ENCODE measurements at places on chromosomes 16 and 17. TPM values are rescaled to one million over a fixed set of nuclear protein-coding genes. Genes with fewer than 3 reads are reported as not detected.

DNA sequence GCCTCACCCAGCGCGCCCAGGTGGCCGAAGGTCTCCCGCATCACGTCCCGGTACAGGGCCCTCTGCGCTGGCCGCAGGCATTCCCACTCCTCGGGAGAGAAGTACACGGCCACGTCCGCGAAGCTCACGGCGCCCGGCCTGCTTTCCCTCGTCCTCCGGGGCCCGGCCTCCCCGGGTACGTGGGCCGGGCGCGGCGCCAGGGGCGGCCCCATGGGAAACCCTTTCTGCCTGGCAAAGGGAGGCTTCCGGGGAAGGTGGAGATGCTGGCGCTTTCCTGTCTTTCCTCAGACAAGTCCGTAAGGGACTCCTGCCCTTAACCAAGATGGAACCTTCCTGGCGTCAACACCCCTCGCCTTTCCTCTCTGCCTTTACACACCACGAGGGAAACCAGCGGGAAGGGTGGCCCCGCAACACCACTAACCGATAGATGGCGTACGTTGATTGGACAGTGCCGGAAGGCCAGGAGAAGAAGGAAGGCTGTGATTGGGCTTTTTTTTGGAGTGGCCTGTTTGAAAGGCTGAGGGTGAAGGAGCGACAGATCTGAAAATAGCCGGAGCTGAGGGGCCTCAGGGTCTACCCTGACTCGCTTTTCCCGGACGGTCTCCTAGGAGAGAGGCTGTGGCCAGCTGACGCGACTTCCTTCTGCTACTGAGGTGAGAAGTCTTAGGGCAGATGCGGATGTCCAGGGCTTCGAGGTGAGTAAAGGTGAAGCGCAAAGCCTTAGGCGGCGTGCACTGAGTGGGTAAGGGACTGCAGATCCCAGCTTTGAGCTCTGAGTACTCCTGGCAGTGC lies at the start of gene ZNF785:
Gene ZNF785 (minus strand): TSS at position 298 of the 792 bp plus-strand sequence. CDS start 86 bp downstream, at position 212.
- ATAC-seq, result peak; percentile 99

DNA sequence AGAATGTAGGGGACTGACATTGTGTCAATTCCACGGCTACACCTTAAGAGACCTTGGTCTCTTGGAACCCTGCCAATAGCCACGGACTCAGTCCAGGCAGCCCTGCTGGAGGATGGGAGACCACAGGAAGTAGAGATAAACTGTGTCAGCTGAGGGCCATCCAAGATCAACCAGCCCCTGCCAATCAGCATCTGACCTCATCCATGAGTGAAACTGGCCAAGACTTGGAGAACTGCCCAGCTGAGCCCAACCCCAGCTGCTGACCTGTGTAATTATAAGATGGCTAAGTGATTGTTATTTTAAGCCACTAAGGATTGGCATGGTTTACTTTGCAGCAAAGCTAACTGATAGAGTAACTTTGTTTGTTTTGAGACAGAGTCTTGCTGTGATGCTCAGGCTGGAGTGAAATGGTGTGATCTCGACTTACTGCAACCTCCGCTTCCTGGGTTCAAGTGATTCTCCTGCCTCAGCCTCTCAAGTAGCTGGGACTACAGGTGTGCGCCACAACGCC lies 13.3 kb upstream of the YWHAE start:
- ATAC-seq, result peak; percentile 61

- no peak for ATAC-seq
Measured at GRCh38 chr17:66488864-66489263, 186.5 kb downstream of the PRKCA start.

The PABPN1L gene
- not detected for total RNA-seq

DNA sequence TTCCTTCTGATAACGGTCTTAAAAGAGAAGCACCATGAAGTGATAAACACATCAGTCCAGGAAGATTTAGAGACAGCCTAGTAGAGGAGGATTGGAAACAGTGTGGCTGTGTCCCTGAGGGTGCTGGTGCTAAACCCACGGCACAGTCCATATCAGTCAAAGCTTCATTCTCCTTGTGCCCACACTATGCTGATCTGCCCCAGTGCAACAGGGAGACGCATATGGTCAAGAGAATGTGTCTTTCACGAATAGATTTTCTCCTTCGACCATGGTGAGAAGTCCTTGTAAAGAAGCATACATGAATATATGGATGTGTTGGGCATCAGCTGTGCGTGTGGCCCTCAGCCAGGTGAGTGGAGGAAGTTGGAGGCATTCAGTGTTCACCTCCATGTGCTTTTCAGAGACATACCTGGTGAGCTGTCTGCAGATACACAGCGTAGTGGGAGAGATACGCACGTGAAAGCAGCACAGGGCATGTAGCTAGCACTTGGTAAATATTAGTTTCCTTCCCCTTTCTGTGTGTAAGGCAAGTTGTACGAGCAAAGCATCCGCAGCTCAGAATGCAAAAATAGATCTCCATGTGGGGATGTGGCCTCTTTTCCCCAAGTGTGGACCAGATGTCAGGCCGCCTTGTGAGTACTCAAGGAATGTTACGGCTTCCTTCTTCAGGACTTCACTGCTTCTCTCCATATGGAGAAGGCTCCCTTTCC lies 29.4 kb downstream of the HLF start:
- no peak for ATAC-seq

The MT1A gene
- total RNA-seq, result 2.9 TPM

The PGAP6 gene
- total RNA-seq, result 14.5 TPM

- ATAC-seq, result no peak
Measured at GRCh38 chr16:55526441-55526840, 17.6 kb downstream of the LPCAT2 start.
